RPMI8226 (cell line): ENCODE measurements at places on chromosomes 13 and 19.

- DNase-seq, result no peak
Observed at GRCh38 chr19:23913931-23914330, 755 bp upstream of the ZNF726 start.

DNA sequence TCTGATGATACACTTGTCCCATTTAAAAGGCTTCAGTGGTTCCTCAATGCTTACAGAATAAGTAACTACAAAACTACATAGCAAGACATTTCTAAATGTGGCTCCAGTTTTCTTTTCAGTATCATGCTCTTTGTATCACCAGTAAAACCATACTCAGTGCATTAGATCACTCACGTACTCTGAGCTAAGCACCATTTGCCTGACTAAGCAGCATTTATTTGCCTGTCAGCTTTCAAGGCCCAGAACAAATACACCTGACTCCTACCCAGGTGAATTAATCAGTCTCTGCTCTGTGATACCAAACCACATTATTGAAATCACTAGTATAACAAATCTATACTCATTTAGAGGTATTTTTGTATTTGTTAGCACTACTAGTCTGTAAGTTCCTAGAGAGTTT is 47.4 kb upstream of the PCDH20 start:
- no peak for DNase-seq

GRCh38 chr19:29479941-29480340 is 45.9 kb upstream of the VSTM2B start:
- DNase-seq, result no peak

DNA sequence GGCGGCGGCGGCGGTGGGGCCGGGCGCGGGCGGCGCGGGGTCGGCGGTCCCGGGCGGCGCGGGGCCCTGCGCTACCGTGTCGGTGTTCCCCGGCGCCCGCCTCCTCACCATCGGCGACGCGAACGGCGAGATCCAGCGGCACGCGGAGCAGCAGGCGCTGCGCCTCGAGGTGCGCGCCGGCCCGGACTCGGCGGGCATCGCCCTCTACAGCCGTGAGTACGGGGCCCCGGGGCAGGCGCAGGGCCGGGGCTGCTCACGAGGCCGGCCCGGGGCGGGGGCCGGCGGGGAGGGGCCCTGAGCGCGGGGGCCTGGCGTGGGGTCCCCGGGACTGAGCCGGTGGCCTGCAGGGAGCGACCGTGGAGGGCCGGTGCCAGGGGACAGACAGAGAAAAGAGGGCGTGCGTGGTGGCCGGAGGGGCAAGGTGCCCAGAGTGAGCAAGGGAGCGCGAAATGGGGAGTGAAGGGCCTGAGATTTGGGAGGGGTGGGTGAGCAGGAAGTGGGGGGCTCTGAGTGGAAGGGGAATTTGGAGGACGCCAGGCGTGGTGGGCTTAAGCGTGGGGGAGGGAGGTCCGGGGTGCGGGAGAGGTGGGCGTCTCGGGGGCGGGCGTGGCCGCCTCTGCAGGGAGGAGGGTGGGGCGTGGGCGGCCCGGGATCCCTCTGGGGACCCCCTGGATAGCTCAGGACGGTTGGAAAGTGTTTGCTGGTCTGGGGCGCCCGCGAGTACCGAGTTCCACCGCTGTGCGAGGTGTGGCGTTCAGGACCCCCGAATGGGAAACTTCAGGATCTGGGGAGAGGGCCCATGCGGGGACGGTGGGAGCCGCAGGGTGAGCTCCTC is 575 bp downstream of the CARM1 start:
- DNase-seq, result peak; percentile 34

DNA sequence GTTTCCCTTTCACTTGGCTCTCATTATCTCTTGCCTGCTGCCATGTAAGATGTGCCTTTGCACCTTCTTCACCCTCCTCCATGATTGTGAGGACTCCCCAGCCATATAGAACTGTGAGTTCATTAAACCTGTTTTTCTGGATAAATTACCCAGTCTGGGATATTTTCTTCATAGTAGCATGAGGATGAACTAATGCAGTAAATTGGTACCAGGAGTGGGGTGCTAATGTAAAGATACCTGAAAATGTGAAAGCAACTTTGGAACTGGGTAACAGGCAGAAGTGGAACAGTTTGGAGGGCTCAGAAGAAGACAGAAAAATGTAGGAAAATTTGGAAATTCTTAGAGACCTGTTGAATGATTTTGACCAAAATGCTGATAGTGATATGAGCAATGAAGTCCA is 487.4 kb downstream of the LMO7 start:
- DNase-seq, result no peak

DNA sequence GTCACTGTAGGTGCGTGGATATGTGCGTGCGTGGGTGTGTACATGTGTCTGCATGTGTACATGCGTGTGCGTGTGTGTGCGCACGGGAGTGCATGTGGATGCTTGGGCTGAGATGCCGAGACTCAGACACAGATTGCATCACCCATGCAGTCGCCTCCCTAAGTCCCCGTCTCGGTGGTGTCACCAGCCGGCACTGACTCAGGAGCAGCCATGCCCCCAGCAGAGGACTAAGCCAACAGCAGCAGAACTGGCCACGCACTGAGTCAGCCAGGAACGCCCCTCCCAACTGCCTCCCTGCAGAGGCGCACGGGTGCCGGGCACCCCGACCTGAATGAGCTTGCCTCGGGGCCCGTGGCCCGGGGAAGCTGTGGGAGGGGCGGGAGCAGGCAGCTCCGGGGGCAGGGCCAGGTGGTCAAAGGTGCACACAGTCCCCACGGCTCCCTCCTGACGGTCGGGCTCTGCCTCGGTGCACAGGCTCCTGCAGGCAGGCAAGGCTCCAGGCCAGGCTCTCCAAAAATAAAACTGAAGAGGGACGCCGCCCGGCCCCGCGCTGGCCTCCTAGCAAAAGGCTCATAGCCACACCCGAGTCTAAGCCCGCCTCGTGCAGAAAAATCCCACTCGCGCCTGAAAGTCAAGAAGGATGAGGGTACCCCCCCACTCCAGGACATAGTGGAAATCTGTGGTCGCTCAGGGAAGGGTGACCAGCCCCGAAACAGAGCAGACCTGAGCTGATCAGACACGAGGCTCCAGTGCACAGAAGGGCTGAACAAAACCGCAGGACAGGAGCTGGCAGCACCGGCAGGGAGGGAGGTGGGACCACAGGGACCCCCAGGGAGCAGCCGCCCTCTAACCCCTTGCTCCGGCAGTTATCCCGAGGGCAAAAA is 49.2 kb downstream of the GADD45B start:
- no peak for DNase-seq

DNA sequence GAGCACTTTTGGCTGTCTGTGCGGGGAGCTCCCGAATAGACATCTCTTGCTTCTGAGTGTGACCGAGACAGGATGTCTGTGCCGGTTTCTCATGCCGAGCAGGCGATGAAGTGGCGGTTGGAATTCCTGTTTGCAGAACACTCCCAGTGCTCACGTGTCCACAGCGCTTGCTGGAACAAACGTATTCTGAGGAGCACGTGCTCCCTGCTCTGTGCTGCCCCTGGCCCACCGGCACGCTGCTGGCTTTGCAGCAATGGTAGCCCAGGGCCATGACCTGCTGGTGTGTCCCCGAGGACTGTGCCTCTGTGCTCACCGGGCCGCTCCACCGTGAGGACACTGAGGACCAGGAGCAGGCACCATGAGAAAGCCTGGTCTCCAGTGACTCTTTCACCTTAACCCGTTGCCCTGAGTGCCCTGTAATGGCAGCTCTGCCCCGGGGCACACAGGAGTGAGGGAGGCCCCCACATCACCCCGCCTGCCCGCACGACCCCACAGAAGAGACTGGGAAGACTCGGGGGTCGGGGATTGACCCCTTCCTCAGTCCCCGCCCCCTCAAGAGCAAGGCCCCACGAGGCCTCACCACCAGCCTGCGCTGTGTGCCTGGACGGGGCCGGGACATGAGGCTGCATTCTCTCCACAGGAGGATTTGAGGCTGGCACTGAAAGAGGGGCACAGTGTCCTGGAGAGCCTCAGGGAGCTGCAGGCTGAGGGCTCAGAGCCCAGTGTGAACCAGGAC is 40.0 kb upstream of the F7 start:
- no peak for DNase-seq

- DNase-seq, result no peak
Observed at GRCh38 chr13:34933349-34933748, 8.7 kb upstream of the NBEA start.

GRCh38 chr19:46081928-46082727 is 41.3 kb upstream of the IGFL4 start:
- DNase-seq, result peak; percentile 46

GRCh38 chr19:15432018-15432494 is 13.3 kb upstream of the AKAP8L start:
- DNase-seq, result no peak

DNA sequence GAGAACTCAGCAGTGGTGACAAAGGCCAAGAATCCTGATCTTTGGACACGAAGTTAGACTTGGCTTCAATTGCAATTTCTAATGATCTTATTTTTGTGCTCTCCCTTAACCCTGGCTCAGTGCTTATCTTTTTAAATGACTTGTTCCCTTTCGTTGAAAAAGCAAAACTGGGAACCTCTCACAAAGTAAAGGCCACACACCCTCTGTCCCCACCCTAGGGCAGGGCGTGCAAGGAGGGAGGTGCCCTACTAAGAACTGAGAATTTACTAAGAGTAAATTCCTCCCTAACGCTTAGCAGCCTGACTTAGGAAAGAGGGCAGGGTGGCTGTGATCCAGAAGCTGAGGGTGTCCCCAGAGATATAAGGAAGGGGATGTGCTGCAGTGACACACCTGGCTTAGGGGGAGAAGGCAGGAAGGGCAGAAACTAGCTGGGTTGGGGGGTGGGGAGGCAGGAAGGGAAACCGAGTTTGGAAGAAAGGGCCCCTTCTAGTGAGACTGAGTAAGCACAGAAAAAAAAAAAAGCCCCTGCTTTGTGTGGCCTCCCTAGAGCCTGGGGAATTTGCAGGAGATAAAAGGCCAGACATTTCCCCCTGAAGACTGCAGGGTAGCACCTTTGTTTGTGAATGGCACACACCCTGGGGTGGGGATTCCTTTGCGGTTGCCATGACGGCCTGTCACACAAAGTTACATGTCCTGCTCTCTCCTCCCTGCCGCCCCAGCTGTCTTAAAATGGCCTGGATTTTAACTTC is 435.1 kb downstream of the EFNB2 start:
- no peak for DNase-seq

- DNase-seq, result no peak
Observed at GRCh38 chr13:21117104-21117809, 55.9 kb upstream of the LATS2 start.

DNA sequence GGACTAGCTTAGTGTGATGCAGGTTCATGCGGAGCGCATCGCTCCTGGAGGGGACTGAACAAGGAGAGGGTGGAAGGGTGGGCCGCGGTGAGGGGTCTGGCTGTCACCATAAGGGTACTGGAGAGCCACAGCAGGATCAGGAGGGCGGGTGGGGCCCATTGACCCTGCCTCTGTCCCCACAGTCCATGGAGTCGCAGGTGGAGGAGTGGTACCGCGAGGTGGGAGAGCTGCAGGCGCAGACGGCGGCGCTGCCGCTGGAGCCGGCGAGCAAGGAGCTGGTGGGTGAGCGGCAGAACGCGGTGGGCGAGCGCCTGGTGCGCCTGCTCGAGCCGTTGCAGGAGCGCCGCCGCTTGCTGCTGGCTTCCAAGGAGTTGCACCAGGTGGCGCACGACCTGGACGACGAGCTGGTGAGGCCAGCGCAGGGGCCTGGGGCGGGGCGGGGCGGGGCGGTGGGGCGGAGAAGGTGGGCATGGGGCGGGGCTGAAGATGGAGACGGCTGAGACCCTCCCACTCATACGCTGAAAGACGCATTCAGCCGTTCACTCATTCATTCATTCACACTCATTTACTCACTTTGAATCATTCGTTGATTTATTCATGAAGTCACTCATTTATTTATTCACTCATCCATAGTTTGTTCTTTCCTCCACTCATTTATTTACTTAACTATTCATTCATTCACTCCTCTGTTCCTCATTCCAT is 27.5 kb upstream of the SHKBP1 start:
- DNase-seq, result peak; percentile 62

- DNase-seq, result no peak
Observed at GRCh38 chr13:57673197-57673596, 41.7 kb downstream of the PCDH17 start.

DNA sequence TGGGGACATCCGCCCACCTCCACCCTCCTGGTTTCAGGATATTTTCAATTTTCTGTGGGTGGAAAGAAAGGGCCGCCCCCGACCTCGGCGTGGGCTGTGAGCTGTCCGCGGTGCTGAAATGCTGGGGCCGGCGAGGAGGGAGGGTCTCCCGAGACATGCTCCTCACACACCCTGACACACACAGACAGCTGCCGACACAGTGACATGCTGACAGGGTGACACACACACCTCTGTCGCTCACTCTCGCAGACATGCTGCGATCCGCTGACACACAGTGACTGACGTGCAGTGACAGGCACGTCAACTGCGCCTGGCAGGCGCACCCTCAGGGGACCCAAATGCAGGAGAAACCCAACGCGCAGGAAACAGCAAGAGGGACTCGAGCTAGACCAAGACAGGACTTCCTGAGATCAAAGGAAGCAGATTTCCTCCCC is 25.1 kb upstream of the MEIS3 start:
- no peak for DNase-seq

- no peak for DNase-seq
Observed at GRCh38 chr13:51494156-51494555, 41.3 kb upstream of the INTS6 start.

GRCh38 chr13:113491418-113491883 is 940 bp upstream of the DCUN1D2 start:
- DNase-seq, result peak; percentile 5

GRCh38 chr13:51793570-51794271 is 10.2 kb downstream of the DHRS12 start:
- peak; percentile 56 for DNase-seq

GRCh38 chr13:28651810-28652401 is 7.0 kb upstream of the POMP start:
- no peak for DNase-seq

DNA sequence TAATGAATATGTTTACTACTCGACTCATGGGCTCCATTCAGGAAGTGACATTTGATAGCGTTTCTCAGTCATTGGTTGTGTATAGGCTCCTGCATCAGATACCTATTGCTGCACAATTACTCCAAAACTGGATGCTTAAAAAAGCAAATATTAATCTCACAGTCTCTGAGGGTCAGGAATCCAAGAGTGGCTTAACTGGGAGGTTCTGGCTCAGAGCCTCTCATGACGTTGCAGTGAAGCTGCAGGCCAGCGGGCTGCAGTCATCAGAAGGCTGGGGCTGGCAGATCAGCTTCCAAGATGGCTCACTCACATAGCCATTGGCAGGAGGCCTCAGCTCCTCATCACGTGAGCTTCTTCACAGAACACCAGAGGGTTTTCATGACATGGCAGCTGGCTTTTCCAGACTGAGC is 525.1 kb upstream of the NBEA start:
- no peak for DNase-seq

- DNase-seq, result no peak
Observed at GRCh38 chr13:51538591-51539179, 45.6 kb upstream of the WDFY2 start.

- no peak for DNase-seq
Observed at GRCh38 chr13:110044551-110045111, 258.2 kb upstream of the IRS2 start.

DNA sequence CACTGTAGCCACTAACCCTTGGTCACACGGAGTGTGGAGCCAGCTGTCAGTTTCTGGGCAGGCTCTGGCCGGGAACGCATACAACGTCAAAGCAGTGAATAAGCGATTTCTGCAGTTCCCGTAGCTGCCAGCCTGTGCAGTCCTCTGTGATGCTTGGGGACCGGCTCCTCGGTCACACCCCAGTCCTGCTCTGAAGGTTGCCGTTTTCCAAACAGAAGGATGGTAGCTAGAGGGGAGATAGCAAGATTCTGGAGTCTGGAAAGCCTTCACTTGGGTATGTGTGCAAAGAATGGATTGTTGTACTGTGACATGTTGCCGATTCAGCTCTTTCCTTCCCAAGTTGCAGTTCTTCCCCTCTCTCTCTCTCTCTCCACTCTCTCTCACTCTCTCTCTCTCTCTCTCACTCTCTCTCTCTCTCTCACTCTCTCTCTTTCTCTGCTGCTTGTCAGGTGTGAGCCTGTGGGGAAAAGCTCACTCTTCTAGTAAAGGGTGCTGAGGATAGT is 38.7 kb upstream of the C1QTNF9 start:
- peak; percentile 48 for DNase-seq
